ENCODE measurements at places on chromosomes 6 and 20.

DNA sequence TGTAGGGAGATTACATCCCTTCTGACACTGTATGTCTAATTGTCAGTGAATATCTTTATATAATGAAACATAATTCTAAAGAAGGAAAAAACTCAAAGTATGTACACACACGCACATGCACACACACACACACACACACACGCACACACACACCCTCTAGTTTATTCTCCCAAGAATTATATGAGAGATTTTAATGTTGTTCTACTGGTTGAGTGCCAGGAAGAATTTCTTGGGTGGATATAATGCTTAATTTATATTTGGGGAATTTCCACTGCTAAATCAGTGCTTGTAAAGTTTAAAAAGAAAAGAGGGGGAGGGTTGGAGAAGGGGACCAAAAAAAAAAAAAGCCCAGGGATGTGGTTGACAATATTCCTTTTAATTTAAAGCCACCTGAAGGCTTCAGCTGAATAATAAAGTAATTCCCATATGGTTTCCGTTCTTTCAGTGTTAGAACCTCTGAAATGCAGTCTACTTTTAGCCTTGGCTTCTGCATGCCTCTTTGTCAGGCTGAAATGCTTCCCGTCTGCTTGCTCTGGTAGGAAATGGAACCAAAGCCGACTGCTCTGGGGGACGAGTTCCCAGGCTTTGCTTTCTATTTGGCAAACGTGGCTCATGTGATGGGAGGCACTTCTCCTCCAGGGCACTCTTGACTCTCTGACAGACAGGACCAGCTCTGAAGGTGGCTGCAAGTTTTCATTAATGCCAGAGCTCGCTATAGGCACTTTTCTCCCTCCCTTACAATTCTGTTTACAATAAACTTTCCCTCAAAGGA is 225.4 kb downstream of the PRL start:
- no peak for DNase-seq

DNA sequence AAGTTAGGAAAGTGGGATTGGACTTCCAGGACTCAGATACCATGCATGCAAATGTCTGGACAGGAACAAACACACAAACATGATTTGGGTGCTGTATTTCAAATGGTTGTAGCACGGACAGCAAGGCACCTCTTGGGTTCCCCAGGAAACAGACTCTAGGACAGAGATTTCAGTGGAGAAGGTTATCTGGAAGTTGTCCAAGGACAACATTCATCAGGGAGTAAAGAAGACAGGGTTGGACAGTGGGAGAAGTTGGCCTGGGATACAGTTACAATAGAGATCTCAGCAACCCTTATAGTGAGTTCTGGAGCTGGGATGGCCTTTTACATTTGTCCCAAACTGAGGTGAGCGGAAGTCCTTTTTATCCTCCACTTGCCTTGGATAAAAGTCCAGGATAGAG is 19.8 kb upstream of the TINAG start:
- no peak for DNase-seq

GRCh38 chr6:131803007-131803769 is 4.6 kb upstream of the ENPP1 start:
- DNase-seq = no peak

DNA sequence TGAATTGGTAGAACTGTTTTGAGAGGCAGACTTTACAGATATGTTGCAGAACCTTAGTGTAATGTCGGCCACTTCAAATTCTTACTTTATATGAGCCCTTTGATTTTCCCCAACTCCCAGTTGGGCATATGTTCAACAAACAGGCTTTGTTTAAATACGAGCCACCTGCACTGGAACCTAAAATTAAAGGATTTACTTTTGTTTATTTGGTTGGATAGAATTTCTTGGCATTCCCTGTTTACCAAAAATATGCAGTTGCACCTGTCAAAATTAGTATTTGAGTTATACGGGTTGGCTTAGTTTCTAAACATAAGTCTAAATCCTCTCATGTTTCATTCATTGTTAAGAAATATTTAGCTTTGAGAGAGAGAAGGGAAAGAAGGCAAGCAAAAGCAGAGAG is 2.4 kb upstream of the GLYATL3 start:
- no peak for DNase-seq

DNA sequence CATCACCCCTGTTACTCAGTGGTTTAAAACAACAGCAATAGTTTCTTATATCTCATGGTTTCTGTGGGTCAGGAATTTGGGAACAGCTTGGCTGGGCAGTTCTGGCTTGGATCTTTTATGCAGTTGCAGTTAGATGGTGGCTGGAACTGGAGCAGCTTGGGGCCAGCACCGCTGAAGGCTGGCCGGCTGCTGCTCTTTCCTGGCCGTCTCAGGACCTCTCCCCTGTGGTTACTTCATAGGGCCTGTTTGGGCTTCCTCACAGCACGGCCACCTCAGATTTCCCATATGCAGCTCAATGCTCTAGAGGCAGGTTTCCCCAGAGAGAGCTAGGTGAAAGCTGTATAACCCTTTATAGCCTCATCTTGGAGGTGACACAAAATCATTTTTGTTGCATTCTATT is 15.6 kb downstream of the PKIG start:
- no peak for DNase-seq

DNA sequence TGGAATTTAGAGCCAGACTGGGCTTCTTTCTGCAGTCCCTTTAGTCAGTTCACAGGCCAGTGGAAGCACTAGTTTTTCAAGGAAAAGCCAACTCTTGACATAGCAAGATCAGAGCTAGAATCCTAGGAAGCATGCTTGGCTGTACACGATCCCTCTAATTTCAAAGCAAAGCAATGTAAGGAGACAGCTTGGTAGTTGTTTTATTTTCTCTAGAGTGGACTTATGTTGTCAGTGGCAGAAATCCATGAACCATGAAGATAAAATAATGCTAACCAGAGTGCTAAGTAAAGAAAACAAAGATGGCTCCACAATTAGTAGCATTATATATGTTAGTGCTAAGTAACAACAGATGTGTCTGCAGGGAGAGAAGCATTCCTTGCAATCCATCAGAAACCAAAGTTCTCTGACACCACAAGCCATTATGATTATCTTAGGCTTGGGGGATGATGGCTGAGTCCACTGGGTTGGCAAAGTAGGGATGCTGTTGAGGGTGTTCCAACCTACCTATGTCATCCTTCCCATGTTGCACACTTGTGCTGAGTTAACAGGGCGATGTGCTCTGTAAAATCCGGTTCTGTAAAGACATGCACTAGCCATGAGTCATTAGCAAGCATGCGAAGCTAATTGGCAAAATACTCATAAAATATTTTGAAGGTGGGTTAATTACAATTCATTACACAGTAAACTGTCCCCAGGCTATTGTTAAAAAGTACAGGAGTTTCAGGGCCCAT is 115.2 kb downstream of the BMP2 start:
- no peak for DNase-seq

DNA sequence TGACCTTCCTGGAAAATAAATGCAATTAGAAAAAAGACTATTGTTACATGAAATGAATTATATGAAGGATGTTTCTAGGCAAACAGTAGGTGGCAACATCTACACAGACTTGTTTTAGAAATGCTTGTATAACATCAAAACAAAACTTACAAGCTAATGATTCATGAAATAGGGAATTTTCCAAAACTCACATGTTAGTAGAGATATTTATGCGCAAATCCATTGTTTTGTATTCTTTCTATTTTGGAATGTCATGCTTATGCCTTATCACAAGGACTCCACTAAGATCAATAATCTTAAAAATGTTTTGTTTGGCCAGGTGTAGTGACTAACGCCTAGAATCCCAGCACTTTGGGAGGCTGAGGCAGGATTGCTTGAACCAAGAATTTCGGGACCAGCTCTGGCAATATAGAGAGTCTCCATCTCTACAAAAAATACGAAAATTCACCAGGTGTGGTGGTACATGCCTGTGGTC is 32.3 kb upstream of the LGSN start:
- no peak for DNase-seq

GRCh38 chr6:85670573-85670972 is 27.9 kb upstream of the SYNCRIP start:
- DNase-seq = peak; percentile 22

DNA sequence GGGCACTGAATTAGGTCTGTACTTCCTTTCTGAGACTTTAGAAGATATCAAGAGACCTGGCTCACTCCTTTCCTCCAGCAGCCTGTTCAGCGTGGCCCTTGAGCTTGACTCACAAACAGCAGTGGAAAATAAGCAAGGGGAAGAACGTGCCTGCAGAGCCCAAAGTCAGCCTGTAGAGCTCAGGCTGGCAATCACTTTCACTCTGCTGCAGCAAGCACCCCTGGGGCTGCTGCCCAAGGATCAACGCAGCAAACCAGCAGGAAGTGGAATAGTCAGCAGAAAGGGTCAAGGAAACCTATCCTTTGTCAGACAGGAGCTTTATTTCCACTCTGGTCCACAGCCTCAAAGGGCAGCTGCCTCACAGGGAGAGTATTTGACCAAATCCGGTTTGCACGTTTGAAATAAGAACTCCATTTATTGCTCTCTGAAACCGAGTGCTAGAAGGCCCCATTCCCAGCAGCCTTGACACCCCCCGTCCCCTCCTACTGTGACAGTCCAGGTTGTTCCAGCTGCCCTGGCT is 77.4 kb downstream of the PRDM1 start:
- peak; percentile 86 for DNase-seq

- peak; percentile 72 for DNase-seq
Observed at GRCh38 chr20:51494241-51495110, 48.0 kb downstream of the NFATC2 start.

- DNase-seq = no peak
Observed at GRCh38 chr6:142853244-142854180, 91.5 kb downstream of the HIVEP2 start.

DNA sequence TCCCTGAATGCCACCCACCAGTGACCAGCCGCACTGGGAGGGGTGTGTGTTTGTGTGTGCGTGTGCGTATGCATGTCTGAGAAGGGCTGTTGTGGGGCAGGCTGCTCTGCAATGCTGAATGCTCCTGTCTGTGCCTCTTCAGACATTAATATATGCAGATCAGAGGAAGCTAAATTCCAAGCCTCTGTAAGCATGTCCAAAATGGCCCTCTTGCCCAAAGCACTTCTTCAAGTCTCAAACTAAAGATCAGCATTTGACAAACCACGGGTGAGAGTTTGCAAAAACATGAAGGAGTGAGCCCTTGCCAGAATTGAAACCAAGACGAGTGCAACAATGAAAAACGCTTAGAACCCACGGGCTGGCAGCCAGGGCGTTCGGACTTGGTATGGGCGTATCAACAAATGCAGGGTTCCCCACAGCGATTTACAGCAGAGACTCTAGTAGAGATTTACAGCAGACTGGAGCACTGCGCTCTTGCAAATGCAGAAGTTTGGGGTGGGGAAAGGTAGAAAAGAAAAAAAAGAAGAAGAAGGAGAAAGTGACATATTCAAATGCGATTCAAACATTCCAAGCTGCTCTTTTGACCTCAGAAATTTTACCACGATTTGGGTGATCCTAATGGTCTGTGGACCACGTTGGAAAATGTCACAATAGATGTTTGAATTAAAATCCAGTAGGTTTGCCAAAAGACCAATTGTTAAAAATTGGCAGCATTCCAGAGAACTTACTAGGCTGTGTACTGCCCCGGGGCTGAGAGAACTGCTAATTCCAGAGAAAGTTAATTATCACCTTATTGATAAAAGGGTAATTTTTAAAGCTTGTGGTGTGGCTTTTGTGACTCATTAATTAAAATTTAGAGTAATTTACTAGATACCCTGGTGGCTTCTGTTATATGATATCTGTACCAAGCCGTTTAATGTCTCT is 3.5 kb downstream of the SCML4 start:
- DNase-seq = peak; percentile 35

DNA sequence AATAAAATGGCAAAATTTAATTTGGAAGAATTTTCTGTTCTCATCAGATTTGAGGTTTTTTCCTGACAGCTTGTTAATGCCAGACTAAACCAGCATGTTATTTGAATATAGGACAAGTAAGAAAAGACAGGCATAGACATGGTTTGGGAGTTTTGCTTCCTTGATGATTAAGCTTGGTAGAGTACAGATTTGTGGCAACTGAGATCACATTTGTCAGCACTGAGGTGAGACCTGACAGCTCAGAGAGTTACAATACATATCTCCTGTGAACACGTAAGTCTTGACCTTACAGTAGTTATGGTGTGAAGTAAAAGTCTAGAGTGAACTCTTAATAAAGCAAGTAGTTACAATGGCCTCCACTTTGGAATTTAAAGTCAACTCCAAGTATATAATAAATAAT is 34.5 kb downstream of the CENPW start:
- DNase-seq = no peak

DNA sequence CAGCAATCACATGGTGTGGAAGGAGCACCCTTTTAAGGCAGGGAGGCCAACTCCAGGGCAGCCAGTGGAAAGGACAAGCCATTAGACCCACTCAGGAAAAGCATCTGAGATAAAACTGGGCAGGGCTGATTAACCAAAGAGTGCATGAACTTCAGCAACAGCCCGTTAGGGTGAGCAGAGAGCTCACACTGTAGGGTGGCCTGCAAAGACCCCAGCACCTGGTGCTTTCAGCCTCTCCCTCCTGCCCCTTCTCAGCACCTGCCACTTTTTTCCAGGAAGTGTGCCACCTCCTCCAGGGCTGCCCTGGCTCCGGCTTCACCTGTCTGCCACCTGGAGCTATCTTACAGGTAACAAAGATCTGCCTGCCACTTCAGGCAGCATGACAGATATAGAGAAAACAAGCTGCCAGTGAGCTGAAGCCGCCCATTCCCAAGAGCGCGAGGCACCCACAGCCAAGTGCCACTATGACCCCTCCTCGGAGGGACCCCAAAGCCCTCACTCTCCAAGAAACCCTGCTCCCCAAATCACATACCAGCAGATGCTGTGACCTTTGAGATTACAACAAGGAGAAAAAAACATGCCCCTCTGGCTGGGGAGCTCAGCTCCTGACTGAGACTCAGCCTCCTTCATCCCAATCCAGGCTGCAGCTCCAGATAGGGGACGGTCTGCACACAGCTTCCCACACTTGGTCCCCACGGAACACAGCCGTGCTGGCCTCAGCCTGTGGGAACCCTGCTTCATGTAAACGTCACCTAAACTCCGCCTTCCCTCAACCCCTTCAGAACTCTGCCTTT is 71.2 kb downstream of the ABHD12 start:
- DNase-seq = no peak

DNA sequence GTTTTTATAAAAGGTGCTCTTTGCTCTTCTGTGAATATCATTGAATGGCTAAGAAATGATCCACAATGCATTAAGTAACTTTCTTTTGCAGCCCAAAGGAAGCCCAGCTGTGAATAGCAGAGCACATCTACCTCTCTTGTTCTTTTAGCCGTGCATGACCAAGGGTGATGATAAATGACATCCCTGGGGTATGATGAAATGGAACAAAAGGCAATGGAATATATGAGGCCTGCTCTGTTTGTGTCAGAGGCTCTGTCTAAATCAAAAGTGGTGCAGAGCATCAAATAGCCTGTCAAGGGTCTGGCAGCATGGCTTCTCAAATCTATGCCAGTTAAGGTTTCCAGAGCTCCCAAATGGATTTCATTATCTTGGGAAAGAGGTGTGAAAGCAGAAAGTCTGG is 362.6 kb upstream of the RNF217 start:
- DNase-seq = no peak
